ENCODE measurements at places on chromosomes 5 and 9.

DNA sequence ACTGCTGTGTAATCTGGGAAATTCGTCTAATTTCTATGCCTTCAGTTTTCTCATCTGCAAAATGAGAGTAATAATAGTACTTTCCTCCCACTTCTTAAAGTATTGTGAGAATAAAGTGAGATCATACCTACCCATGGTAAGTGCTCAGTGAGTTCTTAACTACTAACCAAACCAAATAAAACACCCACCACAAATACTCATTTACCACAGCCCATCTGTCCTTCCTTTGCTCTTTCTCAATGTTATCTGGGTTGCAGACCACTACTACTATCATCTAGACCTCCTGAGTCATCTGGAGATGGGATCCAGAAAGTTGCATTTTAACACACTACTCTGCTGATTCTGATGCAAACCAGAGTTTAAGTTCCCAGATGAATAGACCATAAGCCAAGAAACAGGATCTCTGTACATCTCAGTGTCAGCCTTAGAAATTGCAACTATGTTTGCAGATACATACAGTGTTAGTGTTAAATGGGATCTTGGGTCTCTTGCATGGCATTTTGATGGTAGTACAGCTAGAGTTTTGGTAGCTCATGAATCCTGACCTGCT, 105.4 kb upstream of the ATP10B start:
- no peak for DNase-seq

DNA sequence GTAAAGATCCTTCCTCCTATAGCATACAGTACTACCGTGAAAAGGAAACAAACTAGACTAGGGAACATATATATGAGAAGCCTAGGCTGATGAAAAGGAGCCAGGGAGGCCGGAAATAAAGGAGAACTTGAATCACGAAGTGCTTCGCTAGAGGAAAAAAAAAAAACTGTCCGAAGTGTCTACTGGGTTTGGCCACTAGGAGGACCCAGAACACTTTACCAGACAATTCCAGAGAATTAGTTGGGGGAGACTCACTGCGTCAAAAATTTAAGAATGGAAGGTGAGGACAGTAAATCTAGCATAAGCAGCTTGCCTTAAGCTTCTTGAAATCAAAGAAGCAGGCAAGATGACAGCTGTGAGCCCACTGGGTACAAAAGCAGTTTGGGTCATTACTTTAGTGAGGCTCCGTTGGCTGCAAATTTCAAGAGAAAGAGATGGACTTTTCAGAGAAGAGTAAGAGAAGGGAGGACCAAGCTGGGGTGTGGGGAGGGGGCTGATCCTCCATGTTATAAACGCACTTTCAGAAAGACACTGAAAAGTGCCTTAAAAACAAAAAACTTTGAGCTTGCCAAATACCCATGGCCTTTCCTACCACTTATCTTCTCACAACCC, 47.4 kb downstream of the P4HA2 start:
- DNase-seq, result peak; percentile 73

- peak; percentile 74 for DNase-seq
Measured at GRCh38 chr5:59596586-59597350, 296.8 kb downstream of the PDE4D start.

DNA sequence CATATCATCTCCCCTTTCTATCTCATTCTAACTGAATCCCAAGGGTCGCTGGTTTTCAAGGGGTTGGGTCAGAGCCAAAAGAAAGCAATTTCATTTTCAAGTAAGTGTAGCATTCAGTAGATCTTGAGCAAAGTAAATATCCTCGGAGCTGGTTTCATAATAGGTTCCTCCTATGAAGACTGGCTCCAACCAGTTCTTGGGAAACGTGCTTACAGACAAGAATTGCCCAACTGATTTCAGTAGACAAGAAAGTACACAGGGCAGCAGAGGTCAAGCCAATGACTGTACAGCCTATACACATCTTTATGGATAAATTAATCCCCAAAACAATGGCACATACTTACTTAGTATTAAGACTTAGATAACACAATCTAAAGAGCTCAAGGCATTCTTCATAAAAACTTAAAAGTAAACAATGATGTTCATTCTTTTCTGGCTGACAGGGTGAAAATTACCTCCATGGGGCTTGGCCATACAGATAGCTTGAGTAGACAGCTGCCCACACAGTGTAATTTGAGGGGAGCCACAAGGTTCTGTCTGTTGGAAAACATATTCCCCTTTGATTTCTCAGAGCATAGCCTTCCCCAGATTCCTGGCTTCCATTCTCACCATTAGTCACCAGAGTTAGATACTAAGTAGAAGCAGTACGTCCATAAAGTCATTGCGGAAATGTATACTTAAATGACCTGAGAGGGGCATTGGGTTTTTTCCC, 163.9 kb downstream of the ARRDC3 start:
- peak; percentile 91 for DNase-seq

GRCh38 chr5:21810737-21811316, 1042.3 kb downstream of the CDH12 start:
- DNase-seq, result peak; percentile 55

All from suppressor macrophage (primary cell).